Stimulated activated CD4-positive, alpha-beta T cell treated with anti-CD3 and anti-CD28 coated beads, Interleukin-12 subunit alpha, Interleukin-12 subunit beta, amount 100 ng/mL, for 4 hours (primary cell): ENCODE measurements at places on chromosomes 1 and 21.

GRCh38 chr1:21365036-21365435 is 74.8 kb upstream of the ECE1 start:
- no peak for DNase-seq

- DNase-seq = no peak
These were observed 71.6 kb upstream of the SELENON start for GRCh38 chr1:25728301-25728935.

DNA sequence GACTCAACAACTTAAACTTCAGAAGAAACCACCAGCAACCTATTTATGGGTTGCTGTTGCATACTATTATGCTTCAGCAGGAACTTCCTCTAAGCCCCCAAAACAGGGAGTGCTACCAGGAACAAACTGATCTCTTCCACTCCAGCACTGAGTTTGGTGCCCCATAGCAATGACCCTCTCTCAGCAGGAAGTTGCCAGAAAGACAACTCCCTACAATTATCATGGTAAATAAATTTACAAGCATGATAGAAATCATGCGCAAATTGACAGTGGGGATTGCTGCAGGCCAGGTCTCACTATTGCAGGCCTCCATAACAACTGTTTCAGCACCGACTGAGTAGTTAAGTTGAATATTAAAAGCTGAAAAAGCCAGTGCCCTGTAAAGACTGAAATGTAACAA is 180.6 kb downstream of the PLA2G4A start:
- DNase-seq = no peak

GRCh38 chr1:170209125-170209524 is 63.4 kb downstream of the NTMT2 start:
- no peak for DNase-seq

DNA sequence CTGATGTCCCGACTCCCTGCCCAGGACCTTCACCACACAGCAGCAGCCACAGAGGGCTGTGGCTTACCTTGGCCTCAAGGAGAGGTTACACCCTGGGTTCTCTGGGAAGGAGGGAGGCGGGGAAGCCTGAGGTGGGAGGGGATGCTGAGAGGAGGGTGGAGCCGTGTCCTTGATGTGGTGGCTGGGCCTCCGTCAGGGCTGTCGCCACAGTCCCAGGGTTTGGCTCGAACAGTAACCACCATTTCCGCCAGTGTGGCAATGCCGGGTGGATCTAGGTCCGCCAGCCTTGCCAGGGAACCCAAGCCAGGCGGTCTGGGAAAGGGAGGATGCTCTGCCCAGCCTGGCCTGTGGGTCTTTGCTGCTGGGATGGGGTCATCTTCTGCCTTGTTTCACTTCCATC is 18.4 kb upstream of the CDCA8 start:
- DNase-seq = peak; percentile 30
